ENCODE measurements at places on chromosomes 1 and 21. TPM values are rescaled to one million over a fixed set of nuclear protein-coding genes. Genes with fewer than 3 reads are reported as not detected.

GRCh38 chr1:177287994-177288393 is 117.2 kb downstream of the BRINP2 start:
- peak; percentile 4 for DNase-seq

DNA sequence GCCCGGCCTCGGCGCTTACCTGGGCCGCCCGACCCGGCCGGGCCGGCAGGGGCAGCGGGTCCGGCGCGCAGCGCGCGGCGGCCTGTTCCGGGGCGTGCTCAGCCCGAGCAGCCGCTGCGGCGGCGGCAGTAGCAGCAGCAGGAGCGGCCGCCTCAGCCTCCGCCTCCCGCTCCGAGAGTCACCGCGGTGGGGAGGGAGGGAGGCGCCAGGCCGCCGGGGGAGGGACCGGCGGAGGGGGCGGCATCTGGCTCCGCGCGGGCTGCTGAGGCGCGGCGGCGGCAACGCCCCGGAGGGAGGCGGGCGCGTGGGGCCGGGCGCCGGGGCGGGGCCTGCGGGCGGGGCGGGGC is at the start of gene CTNNBIP1:
Gene CTNNBIP1 (minus strand): TSS at position 194 of the 347 bp plus-strand sequence. CDS start 38,205 bp downstream, outside the sequence.
- DNase-seq: no peak

- no peak for DNase-seq
These were observed 15.6 kb upstream of the ACADM start for GRCh38 chr1:75708910-75709309.

DNA sequence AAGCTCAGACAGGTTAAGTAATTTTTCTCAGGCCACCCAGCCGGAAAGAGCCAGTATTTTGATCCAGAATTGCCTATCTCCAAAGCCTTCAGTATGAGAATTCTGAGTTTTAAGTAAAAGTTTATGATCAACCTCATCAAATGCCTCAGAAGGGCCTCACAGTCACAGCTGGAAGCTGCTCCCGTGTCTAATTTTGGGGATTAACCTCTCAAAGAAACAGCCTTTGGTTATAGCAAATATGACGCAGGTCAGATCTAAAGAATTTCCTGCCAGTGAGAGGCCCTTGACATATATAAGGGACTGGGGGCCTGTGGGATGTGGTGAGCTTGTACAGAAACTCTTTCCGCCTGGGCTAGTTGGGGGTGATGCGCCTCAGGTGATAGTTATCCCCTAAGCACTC is 2.3 kb downstream of the EXTL1 start:
- no peak for DNase-seq

DNA sequence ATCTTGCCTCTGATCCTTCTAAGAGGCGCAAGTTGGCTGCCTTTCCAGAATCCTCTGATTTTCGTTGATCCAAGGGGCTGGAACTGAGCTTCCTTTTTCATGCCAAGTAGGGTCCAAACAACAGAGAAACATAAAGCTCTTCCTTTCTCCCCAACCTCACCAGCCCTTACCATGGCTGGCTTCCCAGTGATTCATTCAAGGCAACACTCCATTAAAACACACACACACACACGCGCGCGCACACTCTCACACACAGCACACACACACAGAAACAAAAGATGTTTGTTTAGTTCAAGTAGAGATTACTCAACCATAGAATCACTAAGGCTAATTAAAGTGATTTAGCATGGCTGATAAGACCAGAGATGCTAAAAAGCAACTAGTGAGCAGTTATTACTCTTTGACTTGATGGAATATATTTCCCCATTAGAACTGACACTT is 13.0 kb upstream of the GUCA2A start:
- DNase-seq: peak; percentile 92

DNA sequence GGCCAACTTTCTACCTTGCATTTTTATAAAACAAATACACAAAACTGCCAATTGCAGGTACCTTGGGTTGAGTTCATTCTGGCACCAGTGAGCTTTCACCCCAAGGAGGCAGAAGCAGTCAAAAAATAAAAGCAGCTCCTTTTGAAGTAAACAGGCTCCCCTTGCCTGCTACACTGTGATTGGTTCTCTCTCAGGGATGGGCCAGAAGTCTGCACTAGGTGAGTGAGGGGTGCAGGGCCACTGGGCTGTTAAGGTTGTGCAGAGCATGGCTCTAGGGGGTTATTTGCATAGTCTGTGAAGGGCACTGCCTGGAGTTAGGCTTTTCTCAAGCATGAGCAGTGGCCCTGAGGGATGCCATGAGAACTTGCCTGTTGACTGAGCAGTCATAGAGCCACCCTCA is 39.1 kb downstream of the AKNAD1 start:
- no peak for DNase-seq

DNA sequence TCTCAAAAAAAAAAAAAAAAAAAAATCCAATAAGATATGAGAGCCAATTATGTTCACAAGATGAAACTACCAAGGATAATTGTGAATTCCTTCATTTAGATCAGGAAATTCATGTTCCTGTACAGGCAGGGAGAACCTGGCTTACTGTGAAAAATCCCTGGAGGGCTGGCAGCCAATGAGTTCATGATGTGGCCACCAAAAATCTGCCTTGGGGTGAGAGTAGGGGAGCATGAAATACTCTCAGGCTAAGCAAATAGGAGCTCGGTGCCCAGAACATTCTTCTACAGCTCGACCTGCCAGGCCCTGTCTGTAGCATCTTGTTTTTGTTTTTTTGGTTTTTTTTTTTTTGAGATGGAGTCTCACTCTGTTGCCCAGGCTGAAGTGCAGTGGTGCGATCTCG is 50.1 kb downstream of the PIK3CD start:
- no peak for DNase-seq

GRCh38 chr1:60622486-60622885 is 459.9 kb upstream of the NFIA start:
- DNase-seq: no peak

DNA sequence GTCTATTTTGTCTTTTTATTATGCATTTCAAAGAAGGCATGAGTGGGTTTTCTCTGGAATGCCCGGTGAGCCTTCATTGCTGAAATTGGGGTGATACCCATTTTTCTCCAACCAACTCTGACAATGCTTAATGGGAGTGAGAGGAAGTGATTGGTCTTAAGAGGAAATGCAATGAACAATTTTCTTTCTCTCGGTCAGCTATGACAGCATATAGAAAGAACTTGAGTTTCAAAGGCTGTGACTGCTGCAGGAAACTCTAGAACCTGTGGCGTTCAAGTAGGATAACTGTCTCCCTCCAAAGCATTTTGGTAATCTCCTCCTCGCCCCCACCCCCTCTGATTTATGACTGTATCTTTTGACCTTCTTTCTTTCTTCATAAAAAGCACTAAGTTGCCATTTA is 155.9 kb downstream of the LYPLAL1 start:
- peak; percentile 78 for DNase-seq

DNA sequence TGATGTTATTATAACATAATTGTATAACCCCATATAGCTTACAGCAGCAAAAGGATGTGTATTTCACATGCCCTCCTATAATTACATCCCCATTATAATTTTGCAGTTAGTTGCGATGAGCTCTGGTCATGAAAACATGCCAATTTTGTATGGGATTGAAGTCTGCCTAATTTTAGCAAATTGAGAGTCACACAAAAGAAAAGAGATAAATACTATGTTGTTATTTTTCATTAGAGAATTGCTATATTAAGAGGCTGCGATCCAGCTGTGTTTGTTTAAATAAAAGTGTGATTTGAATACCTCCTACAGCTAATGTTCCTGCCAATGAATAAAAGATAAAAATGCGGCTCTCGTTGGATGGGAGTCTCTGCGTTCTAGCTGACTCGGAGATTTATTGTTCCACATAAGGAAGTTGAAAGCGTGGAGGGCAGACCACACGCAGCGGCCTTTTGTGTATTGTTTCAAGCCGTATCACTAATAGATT is 461.0 kb upstream of the NFIA start:
- DNase-seq: peak; percentile 90

- DNase-seq: no peak
These were observed 14.4 kb downstream of the C1orf159 start for GRCh38 chr1:1101503-1101902.

- no peak for DNase-seq
These were observed 60.4 kb downstream of the SLC44A5 start for GRCh38 chr1:75550559-75550958.

- no peak for DNase-seq
These were observed 6.7 kb downstream of the TOR1AIP2 start for GRCh38 chr1:179870870-179871269.

GRCh38 chr1:203937678-203938330 is 76.4 kb downstream of the SNRPE start:
- DNase-seq: no peak

- DNase-seq: no peak
These were observed 23.3 kb downstream of the SHISA4 start for GRCh38 chr1:201911826-201912571.

Gene EXTL1
- not detected for total RNA-seq

Gene CBR1
- total RNA-seq: 41.3 TPM

Gene PTPRC
- not detected for total RNA-seq

Gene SMIM1
- total RNA-seq: 1.2 TPM

Gene DCST1
- not detected for total RNA-seq

Gene PTCH2
- 1.9 TPM for total RNA-seq

Gene CNR2
- total RNA-seq: not detected

Gene ABCB10
- 19.8 TPM for total RNA-seq

Measured in endothelial cell of umbilical vein (primary cell).